Testis (tissue), 5 donors: ENCODE measurements at places on chromosomes 11 and 22. TPM values are rescaled to one million over a fixed set of nuclear protein-coding genes. Genes with fewer than 3 reads are reported as not detected.

Gene PPFIBP2
- total RNA-seq, result 104 TPM

- peak; percentile 53 for DNase-seq
- H3K27me3 ChIP-seq, result no peaks in the 10 kb centered on the region
- H3K27ac ChIP-seq, result peak overlapping the region; percentile 99
- H3K36me3 ChIP-seq, result no peaks in the 10 kb centered on the region
- H3K4me1 ChIP-seq, result peaks cover 90% of the 10 kb centered on the region
These were observed 103.7 kb downstream of the ZBTB16 start for GRCh38 chr11:114163229-114163631.

DNA sequence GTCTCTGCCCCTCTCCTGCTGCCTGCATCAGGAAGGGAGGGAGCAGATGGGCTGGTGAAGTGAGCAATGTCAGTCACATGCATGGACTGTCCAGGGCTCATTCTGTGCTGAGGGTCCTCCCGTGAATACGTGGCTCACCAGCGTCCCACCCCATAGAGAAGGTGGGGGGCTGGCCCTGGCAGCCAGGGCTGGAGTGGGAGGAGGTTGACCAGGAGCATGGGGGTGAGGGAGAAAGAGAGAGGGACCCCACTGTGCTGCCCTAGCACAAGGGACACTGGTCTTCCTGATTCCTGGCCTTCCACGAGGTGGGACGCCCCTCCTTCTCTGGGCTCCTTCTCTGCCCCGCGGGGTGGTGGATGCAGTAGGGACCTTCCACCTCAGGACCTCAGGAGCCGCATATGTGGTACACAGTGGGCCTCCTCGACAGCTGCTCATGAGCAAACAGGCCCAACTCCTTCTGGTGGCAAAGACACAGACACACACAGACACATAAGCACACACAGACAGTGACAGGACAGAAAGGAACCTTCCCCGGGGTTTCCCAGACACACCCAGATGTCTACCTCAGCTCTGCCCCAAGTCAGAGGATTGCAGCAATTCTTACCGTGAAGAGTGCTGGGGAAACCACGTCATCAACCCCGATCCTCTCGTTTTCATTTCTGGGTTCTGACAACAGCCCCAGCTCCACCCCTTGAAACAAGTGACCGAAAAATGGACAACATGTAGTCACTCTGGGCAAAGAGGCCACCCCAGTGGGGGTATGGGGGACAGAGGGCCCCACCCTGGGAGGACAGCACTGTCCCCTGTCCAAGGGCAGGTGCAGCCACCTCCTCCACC is 3.6 kb upstream of the APOBEC3A start:
- no peaks in the 10 kb centered on the region for H3K4me1 ChIP-seq
- no peak overlapping the region for H3K4me3 ChIP-seq
- DNase-seq, result no peak
- H3K27me3 ChIP-seq, result no peaks in the 10 kb centered on the region
- no peaks in the 10 kb centered on the region for H3K36me3 ChIP-seq
- no peak overlapping the region for H3K27ac ChIP-seq

DNA sequence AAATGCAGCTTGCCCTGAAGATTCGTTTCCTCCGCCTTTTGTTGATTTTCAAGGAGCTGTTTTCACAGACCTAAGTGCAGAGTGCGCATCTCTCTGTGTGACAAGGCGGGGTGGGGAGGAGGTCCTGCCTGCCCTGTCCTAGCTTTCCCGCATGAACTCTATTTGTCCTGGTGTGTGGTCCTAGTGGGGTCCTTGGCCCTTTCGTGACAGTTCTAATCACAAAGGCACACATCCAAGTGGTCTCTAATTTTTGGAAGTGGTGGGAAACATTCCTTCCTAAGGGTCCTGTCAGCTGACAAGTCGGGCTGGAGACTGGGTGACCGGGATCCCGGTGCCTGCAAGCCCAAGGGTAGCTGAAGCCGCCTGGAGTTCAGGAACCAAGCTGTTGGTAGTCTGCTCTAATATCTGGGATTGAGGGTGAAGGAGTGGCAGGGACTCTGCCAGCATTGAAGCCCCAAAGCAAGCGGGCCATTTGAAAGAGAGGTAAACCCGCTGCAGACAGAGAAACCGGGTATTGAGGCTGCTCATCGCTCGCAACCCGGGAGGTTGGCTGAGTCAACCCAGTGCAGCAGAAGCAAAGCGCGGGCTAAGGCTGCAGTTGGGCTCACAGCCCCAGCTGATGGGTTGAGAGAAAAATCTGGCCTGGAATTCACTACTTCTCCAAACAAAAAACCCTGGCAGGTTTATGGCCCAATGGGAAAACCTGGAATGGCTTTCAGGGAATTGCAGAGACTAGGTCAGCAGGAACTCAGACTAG is 28.1 kb upstream of the FBXO3 start:
- DNase-seq, result peak; percentile 66
- H3K36me3 ChIP-seq, result no peaks in the 10 kb centered on the region
- no peak overlapping the region for H3K27ac ChIP-seq
- H3K4me1 ChIP-seq, result no peaks in the 10 kb centered on the region
- no peak overlapping the region for H3K4me3 ChIP-seq
- H3K27me3 ChIP-seq, result no peaks in the 10 kb centered on the region

- H3K4me3 ChIP-seq, result no peak overlapping the region
- DNase-seq, result no peak
- no peaks in the 10 kb centered on the region for H3K27me3 ChIP-seq
- H3K27ac ChIP-seq, result no peak overlapping the region
- H3K36me3 ChIP-seq, result no peaks in the 10 kb centered on the region
These were observed 29.9 kb downstream of the PIWIL3 start for GRCh38 chr22:24744638-24745037.

GRCh38 chr11:46281371-46281831 is 3.9 kb downstream of the CREB3L1 start:
- H3K27ac ChIP-seq, result no peak overlapping the region
- no peaks in the 10 kb centered on the region for H3K27me3 ChIP-seq
- peak; percentile 41 for DNase-seq
- no peaks in the 10 kb centered on the region for H3K36me3 ChIP-seq
- H3K4me1 ChIP-seq, result peaks cover 9% of the 10 kb centered on the region

DNA sequence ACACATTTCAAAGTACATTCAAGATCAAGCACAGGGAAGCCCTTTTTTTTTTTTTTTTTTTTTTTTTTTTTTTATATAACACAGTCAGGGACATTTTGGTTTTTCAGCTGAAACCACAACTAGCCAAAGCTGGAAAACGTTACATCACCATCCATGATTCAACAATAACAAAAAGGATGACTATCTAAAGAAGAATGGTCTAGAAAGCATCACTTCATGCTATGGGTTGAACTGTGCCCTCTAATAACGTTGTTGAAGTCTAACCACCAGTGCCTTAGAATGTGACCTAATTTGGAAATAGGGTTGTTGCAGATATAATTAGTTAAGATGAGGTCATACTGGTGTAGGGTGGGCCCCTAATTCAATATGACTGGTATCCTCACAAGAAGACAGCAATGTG is 46.6 kb downstream of the MTMR2 start:
- H3K27me3 ChIP-seq, result no peaks in the 10 kb centered on the region
- DNase-seq, result no peak
- H3K36me3 ChIP-seq, result no peaks in the 10 kb centered on the region
